ENCODE measurements at places on chromosomes 3 and 15. TPM values are rescaled to one million over a fixed set of nuclear protein-coding genes. Genes with fewer than 3 reads are reported as not detected.

The HYKK gene
- 3.1 TPM for total RNA-seq

The GOLGA8H gene
- total RNA-seq, result 1.7 TPM

The TRH gene
- total RNA-seq, result 0.16 TPM

DNA sequence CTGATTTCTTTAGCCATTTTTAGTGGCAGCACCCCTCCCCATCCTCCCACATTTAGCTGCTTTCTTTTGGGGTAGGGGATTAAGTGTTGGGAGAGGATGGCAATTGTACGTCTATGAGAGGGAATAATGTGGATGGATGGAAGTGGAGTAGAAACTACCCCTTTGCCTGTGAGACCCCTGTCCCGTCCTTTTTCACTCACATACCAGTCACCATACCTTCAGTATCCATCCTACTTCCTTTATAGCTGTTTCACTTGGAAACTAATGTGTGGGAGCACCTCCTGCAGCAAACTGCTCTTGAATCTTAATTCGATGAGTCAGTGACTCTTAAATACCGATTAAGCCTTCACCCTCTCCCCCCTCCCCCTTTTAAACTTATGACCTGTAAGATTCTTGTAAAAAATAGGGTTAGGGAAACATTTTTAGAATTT, 730 bp downstream of the SPRED1 start:
- no peak for DNase-seq

The CHRD gene
- 1.8 TPM for total RNA-seq

The GOLGA6L4 gene
- total RNA-seq, result 3.5 TPM

DNA sequence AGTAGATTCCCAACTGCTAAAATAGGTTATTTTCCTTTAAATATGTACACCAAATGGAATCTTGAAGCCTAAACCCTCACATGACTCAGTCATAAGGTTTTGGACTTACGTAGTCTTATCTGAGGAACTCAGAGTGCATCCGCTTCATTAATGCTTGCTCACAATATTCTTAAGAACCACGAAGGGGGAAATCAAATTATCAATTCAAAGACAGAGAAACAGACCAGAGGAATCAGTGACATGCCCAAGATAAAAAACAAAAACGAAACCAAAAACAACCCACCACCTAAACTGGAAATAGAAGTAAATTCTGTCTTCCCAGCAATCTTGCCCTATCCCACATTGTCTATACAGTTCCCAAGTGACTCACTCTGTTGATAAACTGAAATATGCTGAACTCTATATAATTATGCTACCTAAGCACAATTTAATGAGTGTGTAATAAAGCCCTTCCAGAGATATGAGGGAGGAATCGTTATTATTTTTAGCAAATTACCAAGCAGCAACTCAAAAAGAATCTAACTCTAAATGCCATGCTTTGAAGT, 135.4 kb upstream of the CBLB start:
- no peak for DNase-seq
